Stimulated activated CD8-positive, alpha-beta memory T cell treated with anti-CD3 and anti-CD28 coated beads, Interleukin-7, amount 100 ng/mL, for 1 hour (primary cell): ENCODE measurements at places on chromosomes 4 and X.

DNA sequence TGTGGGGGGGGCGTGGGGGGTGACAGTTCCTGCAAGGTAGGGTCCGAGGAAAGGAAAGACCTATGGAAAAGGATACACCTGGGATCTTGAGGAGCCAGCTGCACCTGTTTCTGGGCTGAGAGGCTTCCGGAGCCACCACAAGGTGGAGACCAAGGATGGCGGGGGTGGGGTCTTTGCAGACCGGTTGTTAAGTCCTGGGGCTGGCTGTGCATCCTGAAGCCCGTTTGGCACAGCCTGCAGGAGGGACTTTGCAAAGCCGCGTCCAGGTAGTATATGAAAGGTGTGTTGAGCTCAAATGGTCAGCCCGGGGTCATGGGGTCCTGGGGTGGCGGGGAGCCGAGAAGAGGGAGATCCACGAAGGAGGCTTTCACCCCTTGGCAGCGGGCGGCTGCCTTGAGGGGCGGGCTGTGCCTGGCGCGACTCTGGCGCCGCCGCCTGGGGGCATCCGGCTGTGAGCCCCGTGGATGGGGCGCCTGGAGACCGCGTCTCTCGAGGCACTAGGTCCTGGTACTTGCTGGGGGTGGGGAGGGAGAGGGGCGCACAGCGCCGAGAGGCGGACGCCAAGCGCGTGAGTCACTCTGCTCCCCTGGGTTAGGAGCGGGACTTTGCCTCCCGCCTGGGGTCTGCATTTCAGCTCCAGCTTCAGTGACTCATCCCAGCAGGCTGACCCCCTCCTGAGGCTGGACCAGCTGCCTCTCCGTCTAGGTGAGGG is 58.2 kb upstream of the DYNLT3 start:
- DNase-seq, result no peak

GRCh38 chr4:189128341-189128740 is 812.3 kb upstream of the FRG1 start:
- DNase-seq, result no peak

DNA sequence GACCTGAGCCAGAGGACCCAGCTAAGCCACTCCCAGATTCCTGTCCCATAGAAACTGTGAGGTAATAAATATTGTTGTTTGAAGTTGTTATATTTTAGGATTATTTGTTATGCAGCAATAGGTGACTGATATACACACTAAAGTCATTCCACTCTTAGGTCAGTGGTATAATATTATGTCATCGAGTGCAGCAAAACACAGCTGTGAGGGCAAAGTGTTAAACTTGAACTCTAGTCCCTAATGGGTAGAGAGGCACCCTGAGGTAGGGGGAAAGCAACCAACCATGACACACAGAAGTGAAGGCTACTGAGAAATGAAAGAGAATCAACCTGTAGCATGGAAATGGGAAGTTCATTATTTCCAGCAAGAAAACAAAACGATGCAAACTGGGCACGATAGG is 66.6 kb downstream of the ATXN3L start:
- no peak for DNase-seq

DNA sequence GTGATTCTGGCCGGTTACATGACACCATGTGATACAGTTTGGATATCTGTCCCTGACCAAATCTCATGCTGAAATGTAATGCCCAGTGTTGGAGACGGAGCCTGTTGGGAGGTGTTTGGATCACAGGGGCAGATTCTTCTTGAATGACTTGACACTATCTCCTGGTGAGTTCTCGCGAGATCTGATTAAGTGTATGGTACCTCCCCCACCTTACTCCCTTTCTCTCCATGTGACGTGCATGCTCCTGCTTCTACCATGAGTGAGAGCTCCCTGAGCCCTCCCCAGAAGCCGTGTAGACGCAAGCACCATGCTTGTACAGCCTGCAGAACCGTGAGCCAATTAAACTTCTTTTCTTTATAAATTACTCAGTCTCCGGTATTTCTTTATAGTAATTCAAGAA is 23.6 kb downstream of the CPE start:
- no peak for DNase-seq

GRCh38 chr4:86522349-86522748 is 71.8 kb upstream of the PTPN13 start:
- no peak for DNase-seq

- no peak for DNase-seq
Observed at GRCh38 chrX:70527053-70527452, 82.4 kb downstream of the DLG3 start.

DNA sequence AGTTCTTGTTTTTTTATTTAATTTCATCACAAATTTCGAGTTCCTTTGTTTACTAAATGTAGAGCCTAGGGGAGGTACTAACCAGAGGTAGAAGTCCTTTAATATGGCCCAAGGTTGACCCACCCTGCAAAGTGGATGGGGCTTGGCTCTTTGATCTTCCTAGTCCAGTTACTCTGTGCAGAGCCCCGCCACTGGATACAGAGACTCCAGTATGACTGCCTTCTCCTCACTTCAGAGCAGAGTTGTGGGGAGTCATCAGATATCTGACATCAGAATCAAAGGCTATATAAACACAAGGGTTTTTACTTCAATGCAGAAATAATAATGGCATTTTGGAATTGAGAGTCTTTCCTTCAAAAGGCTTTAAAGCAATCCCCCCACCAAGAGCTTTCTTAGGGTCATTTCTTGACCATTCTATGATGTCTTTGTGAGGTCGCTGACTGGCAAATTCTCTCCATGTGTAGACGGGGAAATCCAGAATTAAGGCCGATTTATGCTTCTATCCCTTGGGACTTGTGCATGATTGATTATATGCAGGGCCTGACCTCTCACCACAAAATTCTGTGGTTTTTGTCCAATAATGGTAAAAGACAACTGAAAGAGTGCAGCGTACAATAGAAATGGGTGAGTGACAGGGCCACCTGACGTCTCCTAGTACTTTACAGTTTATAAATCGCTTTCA is 88.3 kb upstream of the CITED1 start:
- no peak for DNase-seq

DNA sequence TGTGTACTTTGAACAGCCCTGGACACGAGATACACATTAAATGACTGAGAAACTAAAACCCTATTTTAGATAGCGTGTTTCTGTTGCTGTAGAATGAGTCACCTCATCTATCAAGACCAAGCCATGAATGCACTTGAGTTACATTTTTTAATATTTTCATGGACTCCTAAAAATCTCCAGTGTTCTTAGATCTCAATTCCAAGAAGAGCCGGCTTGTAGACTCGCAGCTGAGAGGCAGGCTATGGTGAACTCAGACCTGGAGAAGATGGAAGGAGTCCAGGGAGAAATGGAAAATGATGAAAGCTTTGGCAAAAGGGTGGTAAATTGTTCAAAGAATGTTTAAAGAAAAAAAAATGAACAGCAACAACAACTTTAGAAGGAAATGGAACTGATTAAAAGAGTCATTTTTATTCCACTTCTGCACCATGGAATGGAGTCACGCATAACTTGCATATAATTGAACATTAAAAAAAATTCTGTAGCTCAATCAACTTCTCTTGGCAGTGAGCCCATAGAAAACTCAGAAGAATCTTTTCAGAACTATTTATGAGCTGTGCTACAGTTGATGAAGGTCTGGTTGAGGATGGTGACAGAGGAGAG is 129.8 kb downstream of the MXRA5 start:
- DNase-seq, result no peak

DNA sequence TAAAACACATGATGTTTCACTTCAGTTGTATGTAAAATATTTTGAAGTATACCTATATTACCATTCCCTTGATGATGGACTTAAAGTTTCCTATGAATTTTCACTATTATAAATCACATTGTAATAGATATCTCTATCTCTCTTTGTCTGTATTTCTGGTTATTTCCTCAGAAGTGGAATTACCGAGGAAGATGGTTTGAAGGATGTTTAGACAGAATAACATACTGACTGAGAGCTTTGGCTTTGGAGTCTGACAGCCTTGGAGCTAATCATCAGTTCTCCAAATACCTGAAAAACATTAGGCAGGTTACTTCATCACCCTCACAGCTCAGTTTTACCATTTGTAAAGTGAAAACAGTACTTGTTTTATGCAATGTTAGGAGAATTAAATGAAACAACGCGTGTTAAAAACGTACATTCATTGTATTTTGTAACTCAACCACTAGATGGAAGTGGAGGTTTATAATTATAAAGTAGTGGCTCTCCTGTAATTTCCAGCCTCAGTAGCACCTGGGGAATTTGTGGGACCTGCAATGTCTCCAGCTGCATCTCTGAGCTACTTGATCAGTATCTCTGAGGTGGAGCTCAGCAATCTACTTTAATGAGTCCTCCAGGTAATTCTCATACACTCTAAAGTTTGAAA is 14.3 kb downstream of the JCHAIN start:
- no peak for DNase-seq

GRCh38 chr4:63528256-63528991 is 880.8 kb downstream of the TECRL start:
- DNase-seq, result no peak

GRCh38 chrX:131366407-131366806 is 77.3 kb upstream of the IGSF1 start:
- no peak for DNase-seq

DNA sequence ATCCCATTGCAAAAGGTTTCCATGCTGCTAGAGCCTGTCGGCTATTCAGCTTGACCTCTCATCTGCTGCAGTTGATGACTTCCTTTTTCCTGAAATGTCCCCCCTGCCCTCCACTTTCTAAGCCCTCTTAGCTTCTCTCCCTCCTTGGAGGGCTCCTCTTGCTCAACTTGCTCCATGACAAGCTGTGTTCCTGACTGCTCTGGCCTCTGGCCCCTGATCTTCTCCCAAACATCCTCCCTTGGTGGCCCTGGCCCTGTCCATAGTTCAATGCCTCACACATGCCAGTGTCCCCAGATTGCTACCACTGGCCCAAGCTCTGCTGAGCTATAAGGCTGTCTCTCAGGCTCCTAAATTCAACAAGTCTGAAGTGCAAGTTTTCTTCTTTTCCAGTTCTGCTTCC is 29.6 kb downstream of the RASL11B start:
- DNase-seq, result no peak

- no peak for DNase-seq
Observed at GRCh38 chr4:99572527-99573240, 1.9 kb upstream of the MTTP start.

DNA sequence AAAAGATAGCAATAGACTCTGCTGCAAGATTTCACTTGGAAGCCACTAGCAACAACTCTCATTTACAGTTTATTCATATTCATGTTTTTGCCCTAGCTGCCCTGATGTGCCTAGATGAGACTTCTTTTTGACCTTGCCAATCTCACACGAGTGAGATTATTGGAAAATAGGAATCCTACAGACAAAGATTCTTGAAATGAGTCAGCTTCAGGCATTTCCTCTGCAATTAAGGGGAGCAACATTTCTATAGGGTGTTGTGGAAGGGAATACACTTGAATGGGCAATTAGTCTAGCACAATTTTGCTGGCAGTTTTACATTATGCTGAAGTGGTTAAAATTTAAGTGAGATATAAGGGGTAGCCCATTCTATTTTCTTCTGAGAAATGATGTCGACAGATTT is 217.0 kb upstream of the FAT4 start:
- DNase-seq, result no peak

DNA sequence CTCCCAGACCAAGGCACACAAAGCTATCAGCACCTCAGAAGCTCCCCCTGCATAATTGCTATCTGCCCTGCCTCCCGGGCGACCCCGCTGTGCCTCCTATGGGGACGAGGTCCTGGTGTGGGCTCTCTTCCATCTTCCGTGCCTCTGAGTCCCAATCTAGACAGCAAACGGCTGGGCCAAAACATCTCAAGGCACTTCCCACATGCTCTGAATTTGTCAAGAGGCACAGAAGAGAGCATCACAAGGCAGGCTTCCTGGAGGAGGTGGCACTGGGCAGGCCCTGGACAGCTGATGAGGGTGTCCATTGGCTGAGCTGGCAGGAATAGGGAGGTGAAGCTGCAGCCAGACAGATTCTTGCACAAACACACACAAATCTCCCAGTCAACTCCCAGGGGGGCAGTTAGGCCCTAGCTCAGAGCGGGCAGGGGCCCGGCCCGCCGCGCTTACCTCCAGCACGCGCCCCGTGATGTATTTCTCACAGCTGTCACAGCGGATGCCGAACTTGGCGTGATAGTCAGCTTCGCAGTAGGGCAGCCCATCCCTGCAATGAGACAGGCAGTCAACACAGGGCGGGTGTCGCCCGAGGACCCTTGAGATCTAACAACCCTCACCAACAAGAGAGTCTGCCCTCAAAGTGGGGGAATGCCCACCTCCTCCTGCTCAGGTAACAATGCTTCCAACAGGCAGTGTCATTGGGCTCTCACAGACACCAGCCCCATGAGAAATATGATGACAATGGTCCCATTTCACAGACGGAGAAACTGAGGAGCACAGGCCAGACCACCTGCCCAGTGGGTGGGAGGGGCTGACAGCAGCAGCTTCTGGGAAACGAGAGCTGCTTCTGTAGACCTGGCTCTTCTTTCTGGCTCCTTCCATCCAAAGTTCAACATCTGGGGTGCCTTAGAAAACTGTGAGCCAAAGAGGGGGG is 81.2 kb downstream of the ABLIM2 start:
- no peak for DNase-seq

DNA sequence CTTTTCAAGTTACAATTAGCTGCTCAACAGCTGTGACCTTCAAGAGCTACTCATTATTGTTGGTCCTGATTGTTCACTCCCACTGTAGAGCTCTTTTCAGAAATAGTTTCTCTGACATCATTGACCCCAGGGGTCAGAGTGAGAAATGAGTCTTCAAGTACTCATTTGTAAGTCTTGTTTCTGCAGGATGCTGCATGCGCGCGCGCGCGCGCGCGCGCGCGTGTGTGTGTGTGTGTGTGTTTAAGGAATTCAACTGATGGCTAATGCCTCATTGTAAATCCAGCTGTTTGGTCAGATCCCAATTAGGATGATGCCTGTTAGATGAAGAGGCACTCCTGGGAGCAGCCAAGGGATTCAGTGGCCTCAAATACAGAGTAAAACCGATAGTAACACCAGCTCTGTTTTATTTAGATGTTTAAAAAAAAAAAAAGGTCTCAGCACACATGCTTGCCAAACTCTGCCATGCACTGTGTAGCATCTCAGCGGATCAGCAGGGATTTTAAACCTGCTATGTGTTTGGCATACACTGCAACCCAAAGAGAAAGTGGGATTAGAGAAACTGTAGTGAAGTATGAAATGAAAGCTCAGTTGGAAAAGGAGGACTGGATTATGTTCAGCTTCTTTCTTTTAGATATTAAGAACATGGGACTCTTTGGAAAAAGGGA is 332.3 kb downstream of the ADGRL3 start:
- no peak for DNase-seq

GRCh38 chrX:35006361-35006760 is 63.8 kb downstream of the FAM47B start:
- no peak for DNase-seq

- no peak for DNase-seq
Observed at GRCh38 chrX:55450259-55450658, 1.7 kb upstream of the MAGEH1 start.
